ENCODE measurements at places on chromosomes 2 and 18. TPM values are rescaled to one million over a fixed set of nuclear protein-coding genes. Genes with fewer than 3 reads are reported as not detected.

Gene RUFY4
- 0.23 TPM for total RNA-seq

Gene FAP
- total RNA-seq: 2.3 TPM

Gene HOXD10
- total RNA-seq: not detected

Gene ARMC9
- total RNA-seq: 23.8 TPM
